Chondrocyte (in vitro differentiated cells): ENCODE measurements at places on chromosomes 5 and 9. TPM values are rescaled to one million over a fixed set of nuclear protein-coding genes. Genes with fewer than 3 reads are reported as not detected.

- DNase-seq, result no peak
Measured at GRCh38 chr9:110047955-110048402, 160.0 kb downstream of the C9orf152 start.

GRCh38 chr9:130212543-130213297 lies 40.5 kb downstream of the NCS1 start:
- DNase-seq, result no peak

DNA sequence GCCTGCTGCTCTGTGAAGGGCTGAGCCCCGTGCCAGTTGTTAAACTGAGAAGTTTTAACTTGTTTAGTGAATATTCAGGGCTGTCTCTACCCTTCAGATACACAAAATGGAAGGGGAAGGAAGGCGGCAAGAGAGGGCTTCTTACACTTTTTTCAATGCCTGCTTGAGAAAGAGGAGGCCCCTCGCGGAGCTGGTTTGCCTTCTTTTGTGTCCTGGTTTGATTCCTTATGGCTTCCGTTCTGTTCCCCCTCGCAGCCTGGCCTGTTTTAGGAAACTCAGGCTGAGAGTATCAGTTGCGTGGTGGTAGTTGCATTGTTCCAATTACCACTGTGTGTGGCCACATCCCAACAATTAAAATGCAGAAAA lies 1.0 kb downstream of the FAM53C start:
- DNase-seq, result no peak

The ANKRD31 gene
- total RNA-seq, result 0.10 to 0.24 TPM (median 0.18 TPM) in 3 replicates

DNA sequence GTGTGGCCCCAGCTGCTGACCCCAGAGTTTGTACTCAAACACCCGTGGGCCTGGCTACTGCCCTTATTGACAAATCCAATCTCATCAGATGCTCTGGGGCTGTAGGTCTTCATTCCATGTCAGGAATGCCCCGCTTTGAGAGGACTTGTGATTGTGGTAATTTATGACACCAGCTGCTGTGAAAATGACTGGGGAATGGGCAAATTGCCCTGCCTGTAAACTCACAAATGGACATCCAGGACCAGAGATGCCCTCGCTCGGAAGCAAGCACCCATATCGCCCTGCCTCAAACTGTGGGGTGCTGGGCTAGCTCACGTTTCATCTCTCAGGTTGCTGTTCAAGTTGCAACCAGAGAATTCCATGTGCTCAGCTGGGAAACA lies 225.9 kb upstream of the MAP3K1 start:
- no peak for DNase-seq

The FAM153A gene
- total RNA-seq, result 0.17 to 0.69 TPM in 2 of 3 replicates, not detected in the other

The CDC23 gene
- 28.8 to 32.4 TPM (median 30.8 TPM) in 3 replicates for total RNA-seq

GRCh38 chr5:37626266-37626665 lies 213.6 kb downstream of the GDNF start:
- DNase-seq, result no peak

DNA sequence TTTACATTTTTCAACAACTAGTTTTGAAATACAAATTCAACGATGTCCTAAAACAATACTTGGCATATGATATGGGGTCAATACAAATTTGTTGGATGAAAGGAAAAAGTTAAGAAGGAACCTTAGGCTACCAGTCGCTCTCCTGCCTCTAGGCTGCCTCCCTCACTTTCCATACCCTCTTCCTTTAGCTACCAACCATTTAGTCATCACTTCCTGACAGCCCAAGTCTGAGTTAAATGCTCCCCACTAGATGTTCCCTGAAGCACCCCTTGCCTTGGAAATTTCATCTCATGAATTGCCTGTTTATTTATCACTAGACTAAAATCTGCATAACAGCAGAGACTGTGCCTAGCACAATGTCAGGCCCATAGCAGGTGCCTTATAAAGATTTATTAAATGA lies 2.7 kb upstream of the LARS1 start:
- DNase-seq, result no peak

DNA sequence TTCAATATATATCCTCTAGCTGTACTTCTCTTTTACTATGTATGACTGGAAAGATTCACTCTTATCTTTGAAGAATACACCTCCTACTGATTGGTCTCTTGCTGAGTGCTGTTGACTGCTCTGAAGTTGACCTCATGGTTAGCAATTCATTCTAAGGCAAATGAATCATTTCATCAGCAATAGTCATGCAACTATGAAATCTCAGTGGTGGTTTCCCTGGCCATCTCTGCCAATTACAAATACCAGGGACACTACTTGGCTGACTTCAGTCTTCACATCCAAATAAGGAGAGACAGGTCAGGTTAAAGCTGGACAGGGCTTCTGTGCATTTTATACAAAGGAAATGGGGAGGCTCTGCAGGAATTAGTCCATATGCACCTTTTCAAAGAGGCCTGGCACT lies 333.5 kb upstream of the ACTBL2 start:
- DNase-seq, result no peak

GRCh38 chr5:74693191-74693590 lies 8.2 kb downstream of the HEXB start:
- no peak for DNase-seq

GRCh38 chr9:22590336-22591033 lies 143.9 kb downstream of the DMRTA1 start:
- DNase-seq, result no peak

The TIGD6 gene
- 5.3 to 7.4 TPM (median 5.7 TPM) in 3 replicates for total RNA-seq

DNA sequence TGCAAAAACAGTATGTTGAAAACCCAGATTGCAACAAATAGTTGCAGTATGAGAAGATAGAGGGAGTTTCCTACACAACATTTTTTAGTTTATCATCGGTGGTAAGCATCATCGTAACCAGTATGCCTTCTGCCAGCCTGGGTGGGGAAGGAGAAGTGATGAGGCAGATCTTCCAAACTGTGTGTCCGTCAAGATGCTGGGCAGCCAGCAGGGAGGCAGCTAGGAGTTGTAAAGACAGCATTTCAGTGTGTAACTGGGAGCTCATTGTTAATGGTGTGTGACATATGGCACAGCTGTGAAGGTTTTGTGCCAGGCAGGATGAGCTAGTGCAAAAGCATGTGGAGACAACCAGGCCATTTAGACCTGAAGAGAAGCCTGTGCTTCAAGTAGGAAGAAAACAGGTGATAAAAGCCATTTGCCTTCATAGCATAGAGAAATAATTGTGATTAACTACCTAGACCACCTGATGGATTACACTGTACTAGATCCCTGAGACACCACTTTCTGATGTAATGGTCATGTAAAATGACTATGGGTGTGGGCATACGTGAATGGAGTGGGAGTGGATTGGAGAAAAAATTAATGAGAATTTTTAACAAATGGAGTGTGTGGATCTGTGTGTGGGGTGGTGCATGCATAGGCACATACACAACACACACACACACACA lies 347.0 kb upstream of the ADAMTSL1 start:
- no peak for DNase-seq

- no peak for DNase-seq
Measured at GRCh38 chr5:139966856-139967255, 76.2 kb downstream of the NRG2 start.

The RMND5B gene
- total RNA-seq, result 24.4 to 27.7 TPM (median 26.8 TPM) in 3 replicates

The LRRC70 gene
- 0.20 to 0.77 TPM (median 0.70 TPM) in 3 replicates for total RNA-seq

DNA sequence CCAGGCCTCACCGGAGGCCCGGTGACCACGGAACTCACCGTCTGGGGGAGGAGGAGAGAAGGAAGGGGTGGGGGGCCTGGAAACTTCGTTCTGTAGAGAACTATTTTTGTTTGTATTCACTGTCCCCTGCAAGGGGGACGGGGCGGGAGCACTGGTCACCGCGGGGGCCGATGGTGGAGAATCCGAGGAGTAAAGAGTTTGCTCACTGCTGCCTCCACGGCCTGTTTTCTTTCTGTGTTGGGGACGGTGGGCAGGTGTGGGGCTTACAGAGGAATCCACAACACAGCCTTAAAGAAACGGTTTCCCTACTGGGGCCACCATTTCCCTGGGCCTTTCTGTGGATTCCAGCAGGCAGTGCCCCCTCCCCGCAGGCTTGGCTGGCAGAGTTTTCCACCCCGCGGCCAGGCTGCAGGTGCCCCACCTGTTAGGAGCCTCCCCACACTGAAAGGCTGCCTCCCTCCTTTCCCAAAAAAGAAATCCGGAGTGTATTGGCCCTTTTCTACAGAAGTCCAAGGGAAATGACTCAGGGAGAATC lies 80.8 kb downstream of the NTNG2 start:
- no peak for DNase-seq

- no peak for DNase-seq
Measured at GRCh38 chr5:27682600-27682999, 644.2 kb upstream of the CDH9 start.

DNA sequence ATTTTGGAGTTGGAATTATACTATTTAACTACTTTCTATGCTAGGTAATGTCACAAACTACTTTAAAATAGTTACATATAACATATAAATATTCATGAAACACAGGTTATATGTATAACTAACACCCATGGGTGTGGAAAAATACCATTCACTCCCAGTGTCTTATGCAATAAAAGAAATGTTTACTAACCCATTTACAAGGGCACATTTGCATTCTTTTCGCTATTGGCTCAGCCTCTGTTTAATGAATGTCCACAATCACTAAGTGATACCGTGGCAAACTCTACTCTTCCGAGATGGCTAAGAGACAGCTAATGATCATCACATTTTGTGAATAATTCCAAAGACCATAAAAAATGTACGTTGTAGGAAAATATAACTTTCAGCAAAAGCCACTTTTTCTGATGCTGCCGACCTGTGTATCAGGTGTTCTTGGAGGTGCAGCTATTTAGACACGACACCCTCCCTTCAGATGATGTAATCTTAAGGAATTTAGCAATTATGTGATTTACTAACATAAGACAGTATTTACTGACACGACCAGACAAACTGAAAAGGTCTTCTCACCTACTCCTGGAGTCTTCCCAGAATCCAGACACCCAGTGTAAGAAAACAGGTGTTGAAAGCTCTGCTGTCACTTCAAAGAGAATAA lies 121.7 kb upstream of the FAM120A start:
- DNase-seq, result no peak

GRCh38 chr9:69276775-69277174 lies 48.2 kb upstream of the ENTREP1 start:
- no peak for DNase-seq

DNA sequence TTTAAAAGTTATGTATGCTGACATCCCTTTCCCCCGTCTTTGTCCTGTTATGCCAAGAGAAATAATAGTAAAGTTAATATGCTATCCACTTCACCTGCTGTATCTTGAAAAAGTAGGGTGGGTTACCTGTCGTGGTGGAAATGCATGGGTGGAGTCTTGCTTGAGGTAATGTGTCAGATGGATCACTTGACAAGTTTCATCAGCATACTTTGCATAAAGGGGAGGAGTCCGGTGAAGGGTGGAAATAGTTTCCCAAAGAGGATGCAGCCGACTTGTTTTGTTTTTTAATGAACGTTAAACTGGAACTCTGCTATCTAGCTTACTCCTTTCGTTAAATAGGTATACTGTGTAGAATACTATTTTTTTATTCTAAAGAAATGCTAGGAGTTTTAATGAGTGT lies 9.0 kb upstream of the DMRT3 start:
- no peak for DNase-seq

- no peak for DNase-seq
Measured at GRCh38 chr5:14895301-14895700, 23.7 kb upstream of the ANKH start.

- DNase-seq, result no peak
Measured at GRCh38 chr5:38468978-38469706, 87.3 kb downstream of the LIFR start.

DNA sequence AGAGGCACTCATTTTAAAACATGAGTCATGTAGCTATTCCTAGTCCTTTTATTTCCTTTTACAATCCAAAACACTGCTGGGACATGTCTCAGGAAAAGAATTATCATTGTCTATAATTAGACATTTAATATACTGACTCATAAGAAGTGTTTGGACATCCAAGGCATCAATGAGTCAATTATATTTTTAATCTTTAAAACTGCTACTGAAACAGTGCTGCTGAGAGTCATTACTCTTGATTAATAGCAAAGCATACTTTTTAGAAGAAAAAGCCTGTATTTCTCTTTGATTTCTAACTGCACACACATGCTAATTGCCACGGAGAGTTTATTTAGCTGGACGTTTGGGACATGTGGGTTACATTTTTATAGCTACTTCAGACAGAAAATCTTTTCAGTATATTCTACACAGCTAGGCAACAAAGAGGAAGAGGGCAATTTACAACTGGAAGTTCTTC lies 1249.0 kb upstream of the CDH18 start:
- DNase-seq, result no peak

The C5orf52 gene
- not detected in 3 replicates for total RNA-seq

DNA sequence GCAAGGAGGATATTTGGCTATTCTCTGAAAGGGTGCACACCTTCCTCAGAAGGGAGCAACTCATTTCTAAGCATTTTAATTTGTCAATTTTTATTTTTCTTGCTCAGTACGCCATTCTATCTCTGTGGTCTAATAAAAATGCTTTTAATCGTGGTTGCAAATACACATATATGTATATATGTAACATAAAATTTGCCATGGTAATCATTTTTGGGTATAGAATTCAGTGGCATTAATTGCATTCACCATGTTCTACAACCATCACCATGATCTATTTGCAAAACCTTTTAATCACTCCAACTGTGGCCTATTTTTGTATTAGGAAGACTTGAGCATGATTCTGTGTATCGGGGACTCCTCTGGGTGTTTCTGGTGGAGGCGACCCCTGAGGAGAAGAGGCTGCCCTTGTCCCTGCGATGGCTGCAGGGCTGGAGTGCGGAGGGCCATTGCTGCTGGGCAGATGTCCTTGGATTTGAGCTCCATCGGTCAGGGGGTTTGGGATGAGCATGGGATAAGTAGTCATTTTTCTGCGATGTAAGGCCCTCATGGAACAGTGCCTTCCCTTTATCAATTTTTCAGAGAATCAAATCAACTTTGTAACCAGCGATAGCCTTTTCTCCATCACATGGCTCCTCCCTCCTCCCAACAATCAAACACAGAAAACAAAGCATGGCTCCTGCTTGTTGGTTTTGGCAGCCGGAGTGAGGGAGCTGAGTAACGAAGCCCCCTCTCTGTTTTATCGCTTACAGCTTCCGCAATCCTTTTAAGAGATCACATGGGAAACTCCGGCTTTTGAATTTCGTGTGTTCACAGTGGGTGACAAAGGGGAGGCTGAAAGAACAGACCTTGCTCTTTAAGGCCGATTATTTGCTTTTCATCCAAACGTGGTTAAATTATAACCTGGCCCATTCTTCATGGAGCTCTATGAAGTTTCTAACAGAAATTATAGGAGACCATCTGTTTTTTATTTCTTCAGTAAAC lies 187.3 kb downstream of the TENT4A start:
- DNase-seq, result no peak

The LIX1 gene
- total RNA-seq, result 0.12 to 0.20 TPM in 2 of 3 replicates, not detected in the other

DNA sequence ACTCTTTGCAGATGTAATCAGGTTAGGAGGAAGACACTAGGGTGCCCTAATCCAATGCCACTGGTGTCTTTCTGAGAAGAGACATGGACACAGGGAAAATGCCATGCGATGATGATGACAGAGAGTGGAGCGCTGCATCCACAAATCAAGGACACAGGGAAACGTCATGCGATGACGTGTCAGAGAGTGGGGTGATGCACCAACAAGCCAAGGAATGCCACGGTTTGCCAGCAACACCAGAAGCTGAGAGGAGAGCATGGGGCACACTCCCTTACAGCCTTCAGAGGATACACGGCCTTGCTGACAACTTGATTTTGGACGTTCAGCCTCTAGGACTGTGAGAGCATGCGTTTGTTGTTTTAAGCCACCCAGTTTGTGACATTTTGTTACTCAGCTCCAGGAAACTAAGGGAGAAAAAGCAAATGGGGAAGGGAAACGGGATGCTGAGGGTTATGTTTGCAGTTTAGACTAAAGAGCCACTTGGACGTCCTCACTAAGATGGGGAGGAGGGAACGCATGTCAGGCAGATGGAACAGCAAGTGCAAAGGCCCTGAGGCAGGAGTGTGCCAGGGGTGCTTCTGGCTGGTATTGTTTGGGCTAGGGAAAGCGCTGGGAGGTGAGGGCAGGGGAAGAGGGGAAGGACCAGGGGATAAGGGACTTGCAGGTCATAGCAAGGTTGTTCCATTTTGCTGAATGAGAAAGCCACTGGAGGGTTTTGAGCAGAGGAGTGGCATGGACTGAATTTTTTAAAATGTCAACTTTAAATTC lies 2.5 kb upstream of the TENT4A start:
- no peak for DNase-seq
